Activated CD4-positive, alpha-beta T cell treated with anti-CD3 and anti-CD28 coated beads, Interleukin-2, amount 50 U/mL, for 16 hours (primary cell): ENCODE measurements at places on chromosomes 12 and 14.

GRCh38 chr12:69922999-69923398, 98.0 kb downstream of the MYRFL start:
- no peak for DNase-seq

DNA sequence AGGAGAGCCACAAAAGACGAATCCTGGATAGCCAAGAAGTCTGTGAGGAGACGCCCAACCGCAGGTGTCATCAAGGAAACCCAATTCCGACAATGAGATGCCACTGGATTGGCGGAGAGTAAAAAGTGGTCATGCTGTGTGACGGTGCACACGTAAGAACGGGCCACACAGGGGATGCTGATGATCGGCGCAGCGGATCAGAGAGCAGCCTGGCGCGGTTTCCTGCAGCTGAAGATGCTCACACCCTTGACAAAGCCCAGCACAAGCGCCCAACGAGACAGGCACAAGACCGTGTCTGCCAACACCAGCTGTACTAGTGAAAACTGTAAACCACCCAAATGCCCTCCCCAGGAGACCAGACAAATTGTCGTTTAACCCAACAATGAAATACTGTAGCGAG, 55.8 kb downstream of the CCDC85C start:
- no peak for DNase-seq

DNA sequence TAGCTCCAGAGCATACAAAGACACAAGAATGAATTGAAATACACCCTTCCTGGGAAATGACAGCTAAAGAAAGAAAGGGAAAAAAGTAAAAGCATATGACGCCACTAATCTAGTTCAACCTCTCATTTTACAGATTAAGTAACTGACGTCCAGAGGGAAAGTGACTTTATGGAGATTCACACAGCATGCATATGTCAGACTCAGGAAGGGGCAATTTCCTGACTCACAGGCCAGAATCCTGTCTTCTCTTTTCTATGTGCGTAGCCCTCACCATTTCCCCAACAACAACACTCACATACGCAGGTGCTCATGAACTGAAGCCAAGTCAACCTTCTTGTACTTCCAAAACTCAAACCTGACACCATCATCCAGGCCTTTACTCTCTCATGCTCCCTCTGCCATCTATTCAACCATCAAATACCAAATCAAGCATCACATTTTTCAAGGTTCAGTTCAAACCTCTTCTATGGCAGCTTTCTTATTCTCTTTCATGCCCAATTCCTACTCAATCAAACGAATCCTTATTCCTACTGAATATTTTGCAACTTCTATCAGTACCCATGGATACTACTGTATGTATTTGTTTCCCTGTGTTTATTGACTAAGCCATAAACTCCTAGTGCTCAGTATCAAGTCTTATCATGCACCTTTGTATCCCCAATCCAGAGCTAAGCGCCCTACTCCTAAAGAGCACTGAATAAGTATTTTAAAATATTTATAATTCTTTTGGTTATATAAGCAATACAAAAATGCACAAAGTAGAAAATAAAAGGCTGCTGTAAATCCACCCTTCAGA, 52.8 kb downstream of the STXBP6 start:
- DNase-seq = no peak

DNA sequence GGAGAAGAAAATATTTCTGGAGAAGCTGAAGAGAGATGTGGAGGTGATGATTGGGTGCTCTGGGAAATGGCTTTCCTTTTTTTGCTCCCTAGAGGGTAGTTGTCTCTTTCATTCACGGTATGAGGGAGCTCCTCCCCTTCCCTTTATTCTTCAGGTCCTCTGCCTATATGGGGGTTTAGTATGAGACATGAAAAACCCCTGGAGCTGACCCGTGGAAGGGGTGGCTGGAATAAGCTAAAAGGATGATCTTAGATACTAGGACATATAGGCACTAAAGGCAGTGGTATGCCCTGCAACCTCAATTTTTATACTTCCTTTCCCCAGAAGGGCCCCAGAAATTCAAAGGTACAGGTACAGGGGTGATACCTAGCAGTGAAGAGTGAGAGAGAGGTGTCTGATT, 4.2 kb upstream of the DTX3 start:
- no peak for DNase-seq

DNA sequence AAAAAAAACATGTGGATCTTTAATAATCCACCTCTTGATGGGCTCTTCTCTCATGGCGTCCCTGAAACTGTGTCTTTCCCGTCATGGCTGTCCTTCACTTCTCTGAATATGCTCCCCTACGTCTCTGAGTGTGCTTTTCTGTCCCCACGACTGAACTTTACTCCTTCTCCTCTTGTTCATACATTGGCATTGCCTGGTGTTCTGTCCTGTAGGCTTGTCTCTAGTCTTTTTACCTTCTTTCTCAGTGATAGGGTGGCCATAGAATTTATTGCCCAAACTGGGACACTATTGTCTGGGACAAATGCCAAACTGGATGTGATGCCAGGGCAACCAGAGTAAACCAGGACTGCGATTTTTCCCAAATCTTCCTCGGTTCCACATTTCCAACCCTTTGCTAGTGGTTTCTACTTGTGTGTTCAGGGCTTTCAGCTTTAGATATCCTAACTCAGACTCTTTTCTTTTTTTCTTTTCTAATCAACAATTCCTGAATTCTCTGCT, 202.2 kb downstream of the ATP23 start:
- DNase-seq = no peak

DNA sequence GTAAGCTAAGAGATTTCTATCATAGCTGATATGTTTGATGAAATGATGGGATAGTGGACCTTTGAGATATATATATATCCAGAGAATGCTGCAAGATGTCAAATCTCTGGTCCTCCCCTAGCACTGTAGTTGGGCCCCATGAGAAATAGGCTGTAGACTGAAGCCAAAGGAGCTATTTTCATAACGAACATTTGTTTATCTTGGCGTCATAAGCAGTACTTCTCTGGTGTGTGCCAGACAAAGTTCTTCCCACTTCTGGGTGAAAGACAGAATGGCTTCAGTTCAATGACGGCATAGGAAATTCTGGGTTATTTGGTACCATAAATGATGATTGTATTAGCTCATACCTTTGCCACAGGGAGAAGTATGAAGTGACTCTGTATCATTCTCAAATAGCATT, 534.3 kb downstream of the SOX5 start:
- DNase-seq = no peak

- no peak for DNase-seq
Measured at GRCh38 chr12:49813131-49813530, 15.1 kb downstream of the NCKAP5L start.

GRCh38 chr12:82694970-82695369, 8.3 kb downstream of the TMTC2 start:
- no peak for DNase-seq

- peak; percentile 62 for DNase-seq
Measured at GRCh38 chr14:55802986-55803872, 223.2 kb downstream of the KTN1 start.

GRCh38 chr14:30550335-30550734, 8.6 kb upstream of the G2E3 start:
- DNase-seq = no peak

GRCh38 chr12:5166976-5167375, 123.3 kb downstream of the KCNA5 start:
- DNase-seq = no peak

GRCh38 chr12:107368586-107368985, 275.2 kb upstream of the CRY1 start:
- peak; percentile 58 for DNase-seq

- no peak for DNase-seq
Measured at GRCh38 chr14:95467232-95467631, 49.2 kb downstream of the SYNE3 start.

GRCh38 chr14:104788873-104789663, 6.5 kb downstream of the AKT1 start:
- DNase-seq = no peak

- DNase-seq = no peak
Measured at GRCh38 chr12:52650520-52651081, 1.4 kb downstream of the KRT2 start.

- DNase-seq = no peak
Measured at GRCh38 chr12:59056966-59057365, 136.7 kb upstream of the LRIG3 start.

DNA sequence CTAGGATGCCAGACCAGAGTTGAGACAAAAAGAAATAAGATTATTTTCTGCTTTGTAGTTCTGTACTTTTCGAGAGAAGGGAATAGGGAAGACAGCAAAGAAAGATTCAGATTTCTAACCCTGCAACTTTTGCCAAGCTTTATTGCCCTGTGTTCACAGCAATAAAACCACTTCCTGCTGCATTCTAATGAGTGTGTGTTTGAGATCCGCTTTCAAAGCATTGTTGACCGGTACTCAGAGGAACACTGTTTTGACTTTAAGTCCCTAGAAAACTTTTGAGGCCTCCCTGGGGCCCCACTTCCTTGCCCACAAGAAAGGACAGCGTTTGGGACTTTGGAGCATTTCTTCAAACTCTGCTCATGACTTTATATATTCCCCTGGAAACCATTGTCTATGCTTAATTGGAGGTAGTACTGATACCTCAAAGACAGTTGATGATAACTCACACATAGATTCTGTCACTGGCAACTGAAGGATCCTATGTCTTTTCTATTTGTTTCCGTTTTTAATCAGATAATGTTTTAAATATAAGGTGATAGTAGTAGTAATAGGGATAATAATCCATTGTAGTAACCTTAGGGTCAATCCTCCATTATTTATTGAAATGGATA, 1.3 kb downstream of the RNASE6 start:
- DNase-seq = peak; percentile 58

DNA sequence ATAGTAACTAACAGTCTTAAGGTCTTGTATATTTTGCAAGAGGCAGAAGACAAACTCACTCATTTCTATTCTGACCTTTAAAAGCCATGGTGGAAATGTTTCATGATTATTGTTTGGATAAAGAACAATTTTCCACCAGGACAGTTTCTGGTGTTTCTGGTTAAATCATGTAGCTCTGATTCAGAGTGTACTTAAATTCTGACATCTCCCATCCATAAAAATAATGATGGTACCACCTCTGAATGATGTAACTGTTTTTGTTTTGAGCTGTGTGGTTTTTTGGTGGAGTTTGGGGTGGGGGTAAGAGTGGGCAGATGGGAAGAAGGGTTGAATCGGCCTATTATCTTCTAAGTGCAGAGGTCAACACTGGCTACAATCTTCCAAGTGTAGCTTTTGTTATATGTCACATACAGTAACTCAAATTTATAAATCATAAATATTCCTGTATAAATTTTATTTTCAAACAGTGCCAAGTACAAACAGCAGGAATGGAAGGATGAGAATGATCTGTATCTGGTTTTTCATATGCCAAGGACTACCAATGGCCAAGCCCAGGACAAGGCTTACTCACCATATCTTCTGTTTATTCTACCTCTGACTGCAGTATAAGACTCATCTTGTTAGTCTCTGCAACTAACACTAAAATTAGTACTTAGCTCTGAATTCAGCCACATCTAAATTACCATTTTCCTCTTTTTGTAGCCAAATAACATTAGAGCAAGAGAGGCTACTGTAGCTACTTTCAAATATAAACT, 108.7 kb downstream of the BCAT1 start:
- peak; percentile 80 for DNase-seq

DNA sequence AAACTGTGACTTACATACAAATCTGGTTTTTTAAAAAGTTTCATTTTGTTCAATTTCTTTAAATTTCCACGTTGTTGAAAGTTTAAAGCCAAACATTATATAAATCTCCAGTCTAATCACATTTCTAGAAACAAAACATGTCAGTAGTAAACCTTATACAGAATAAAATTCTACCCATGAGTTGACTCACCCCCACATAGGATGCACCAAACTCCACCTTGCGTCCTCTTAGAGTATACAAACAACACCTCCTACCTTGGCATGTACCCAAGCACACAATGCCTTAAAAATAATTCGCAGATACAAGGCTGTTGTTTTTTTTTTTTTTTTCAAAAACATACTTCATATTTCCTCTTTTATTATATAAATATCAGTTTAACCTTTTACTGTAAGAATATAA, 3.3 kb downstream of the FBXL14 start:
- peak; percentile 57 for DNase-seq

DNA sequence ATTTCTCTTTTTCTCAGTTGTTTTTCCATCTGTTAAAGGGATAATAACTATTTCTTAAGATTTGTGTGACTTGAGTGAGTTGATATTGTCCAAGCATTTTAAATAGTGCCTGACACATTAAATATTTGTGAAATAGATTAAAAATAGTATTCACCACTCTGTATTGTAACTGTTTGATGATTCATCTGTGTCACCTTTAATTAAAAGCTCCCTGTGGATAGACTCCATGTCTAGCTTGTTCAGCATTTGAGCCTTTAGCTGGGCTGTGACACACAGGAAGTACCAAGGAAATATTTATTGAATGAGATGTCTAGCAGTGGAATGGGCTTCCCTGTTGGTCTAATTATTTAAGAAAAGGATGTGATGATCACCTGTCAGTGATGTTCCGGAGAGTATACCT, 1.8 kb upstream of the GLIPR1L2 start:
- no peak for DNase-seq

GRCh38 chr14:73136085-73136386, 271 bp upstream of the PSEN1 start:
- no peak for DNase-seq

- DNase-seq = no peak
Measured at GRCh38 chr14:103772078-103772712, 56.6 kb downstream of the ZFYVE21 start.

DNA sequence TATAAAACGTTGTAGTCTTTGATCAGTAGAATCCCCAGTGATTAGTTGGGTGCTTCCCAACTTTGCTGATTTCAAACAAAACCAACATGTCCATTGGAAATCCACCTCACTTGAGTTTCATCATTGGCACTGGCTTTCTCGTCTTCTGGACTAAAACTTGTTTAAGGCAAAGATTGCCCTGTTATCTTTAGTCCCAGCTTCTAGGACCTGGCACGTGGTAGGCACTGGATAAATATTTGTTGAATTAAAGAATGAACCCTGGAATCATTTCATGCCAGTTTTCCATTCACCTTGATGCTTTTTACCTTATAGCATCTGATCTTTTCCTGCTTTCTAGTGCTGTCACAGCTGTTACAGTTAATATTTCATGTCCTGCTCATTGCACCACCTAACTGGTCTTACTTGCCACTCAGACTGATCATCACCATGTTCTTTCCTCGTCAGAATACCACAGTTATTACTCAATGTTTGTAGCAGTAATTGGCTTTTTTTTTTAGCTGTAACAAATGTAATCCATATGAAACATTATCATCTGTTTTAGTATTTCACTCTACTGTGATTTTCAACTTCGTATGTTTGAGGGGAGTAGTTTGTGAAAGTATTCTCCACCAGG, 7.3 kb upstream of the C12orf50 start:
- peak; percentile 27 for DNase-seq

- no peak for DNase-seq
Measured at GRCh38 chr14:88166616-88167015, 156.5 kb downstream of the KCNK10 start.

DNA sequence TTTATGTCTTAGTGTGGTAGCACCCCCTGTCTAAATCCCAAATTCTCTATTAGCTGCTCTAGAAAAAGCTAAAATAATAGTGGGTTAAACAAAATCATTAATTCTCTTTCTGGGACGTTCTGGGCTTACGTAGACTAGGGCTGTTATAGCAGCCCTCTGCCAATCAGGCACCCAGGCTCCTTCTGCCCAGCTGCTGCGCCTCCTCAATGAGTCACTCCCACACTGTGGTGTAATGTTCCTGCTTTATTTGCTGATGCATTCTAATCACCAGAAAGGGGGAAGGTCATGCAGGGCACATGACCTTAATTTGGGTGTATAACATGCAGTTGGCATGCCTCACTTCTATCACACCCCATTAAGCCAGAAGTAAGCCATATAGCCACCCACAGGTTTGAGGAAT, 294.5 kb downstream of the GALC start:
- DNase-seq = no peak

- DNase-seq = no peak
Measured at GRCh38 chr14:104687601-104688504, 1.6 kb upstream of the INF2 start.
